ENCODE measurements at places on chromosomes 12 and 14.
A peak's percentile ranks its signal among the peaks of the same experiment; 100 is the strongest.

DNA sequence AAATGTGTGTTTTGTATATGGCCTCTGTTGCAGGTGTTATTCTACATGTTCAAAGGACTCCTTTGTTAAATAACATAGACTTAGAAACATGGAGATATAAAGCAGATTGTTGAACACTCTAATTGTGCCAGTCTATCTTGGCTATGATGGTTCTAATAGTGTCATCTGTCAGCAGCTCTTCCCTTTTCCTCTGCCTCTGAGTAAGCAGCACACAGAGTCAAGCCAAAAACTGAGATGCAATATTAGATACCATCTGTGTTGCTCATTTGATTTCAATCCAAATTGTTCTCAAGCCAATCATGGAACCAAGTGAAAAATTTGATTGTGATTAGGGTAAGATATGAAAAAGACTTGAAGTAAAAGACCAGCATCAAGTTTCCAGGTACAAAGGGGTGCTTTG lies 871.1 kb upstream of the MGAT4C start:
- no peak for DNase-seq

DNA sequence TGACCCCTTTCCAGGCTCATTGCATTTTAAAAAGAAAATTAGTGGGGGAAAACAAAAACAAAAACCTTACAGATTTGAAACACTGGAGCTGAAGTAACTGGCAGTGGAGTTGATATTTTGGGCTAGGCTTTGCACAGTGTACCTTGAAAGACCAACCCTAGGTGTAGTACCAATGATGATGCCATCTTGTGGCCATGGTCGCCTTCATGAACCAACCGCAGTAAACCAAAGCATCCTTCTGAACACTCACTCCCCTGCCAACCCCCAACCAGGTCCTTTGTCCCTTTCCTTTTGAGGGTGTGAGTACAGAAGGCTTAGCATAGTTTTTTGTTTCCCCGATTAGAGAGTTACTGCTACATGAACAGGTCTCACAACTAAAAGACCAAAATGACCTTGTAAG lies 5.9 kb downstream of the TOMM20L start:
- DNase-seq, result no peak

GRCh38 chr12:24349051-24349799 lies 399.8 kb upstream of the SOX5 start:
- no peak for DNase-seq

GRCh38 chr12:120830052-120830940 lies 73.9 kb downstream of the SPPL3 start:
- no peak for DNase-seq

- DNase-seq, result no peak
These were observed 31.6 kb upstream of the BEGAIN start for GRCh38 chr14:100618763-100619320.

DNA sequence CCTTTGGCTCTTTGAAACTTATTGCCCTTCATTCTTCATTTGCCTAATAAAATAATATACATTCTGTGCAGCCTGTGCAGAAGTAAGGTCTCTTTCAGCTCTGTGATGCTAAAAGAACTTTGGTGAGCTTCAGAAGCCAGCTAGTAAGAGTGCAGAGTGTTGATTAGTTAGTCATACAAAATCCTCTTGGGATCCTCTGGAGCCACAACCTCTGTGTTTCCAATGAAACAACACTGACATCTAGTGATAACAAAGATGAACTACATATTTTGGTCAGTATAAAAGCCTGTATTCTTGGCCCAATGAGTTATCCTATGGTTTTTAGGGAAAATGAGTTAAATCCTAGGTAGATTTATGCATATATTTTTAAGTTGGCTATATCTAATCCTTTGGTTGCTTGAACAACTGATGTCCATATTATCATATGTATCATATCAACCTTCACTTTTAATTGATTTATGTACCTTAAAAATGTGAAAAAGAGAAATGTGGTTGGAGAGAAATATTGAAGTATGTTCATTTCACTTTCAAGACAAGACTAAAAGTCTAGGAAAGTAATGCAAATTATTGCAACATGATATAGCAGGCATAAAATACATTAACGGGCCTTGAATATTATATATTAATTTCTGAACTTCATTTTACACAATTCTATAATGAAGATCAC lies 158.4 kb downstream of the KLHL28 start:
- no peak for DNase-seq

DNA sequence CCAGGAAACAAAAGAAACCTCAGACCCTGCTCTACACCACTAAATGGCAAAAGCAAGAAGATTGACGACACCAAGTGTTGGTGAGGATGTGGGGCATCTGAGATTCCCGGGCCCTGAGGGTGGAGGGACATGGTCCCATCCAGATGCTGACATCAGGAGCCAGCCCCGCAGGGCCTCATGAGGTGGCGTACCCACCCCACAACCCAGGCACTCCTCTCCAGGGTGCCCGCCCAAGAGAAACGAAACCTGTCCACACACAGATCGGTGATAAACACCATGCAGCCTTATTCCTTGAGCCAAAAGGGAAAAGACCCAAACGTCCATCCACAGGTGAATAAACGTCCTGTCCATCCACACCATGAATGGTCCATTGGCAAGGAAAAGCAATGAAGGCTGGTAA lies 54.8 kb upstream of the C14orf180 start:
- no peak for DNase-seq

GRCh38 chr12:31019561-31019960 lies 54.1 kb upstream of the DDX11 start:
- no peak for DNase-seq

- DNase-seq, result no peak
These were observed 9.0 kb downstream of the LGALS3 start for GRCh38 chr14:55138091-55138490.

GRCh38 chr12:83920821-83921547 lies 991.6 kb downstream of the SLC6A15 start:
- DNase-seq, result no peak

DNA sequence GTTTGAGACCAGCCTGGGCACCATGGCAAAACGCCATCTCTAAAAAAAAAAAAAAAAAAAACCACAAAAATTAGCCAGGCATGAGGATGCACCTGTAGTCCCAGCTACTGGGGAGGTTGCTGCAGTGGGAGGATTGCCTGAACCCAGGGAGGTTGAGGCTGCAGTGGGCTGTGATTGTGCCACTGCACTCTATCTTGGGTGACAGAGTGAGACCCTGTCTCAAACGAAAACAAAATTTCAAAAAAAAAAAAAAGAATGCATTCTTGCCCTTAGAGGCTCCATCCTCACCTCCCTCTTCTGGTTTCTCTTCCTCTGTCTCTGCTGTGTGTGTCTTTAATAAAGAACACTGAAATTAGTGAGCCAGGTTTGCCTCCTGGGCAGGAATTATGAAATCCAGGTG lies 107.8 kb downstream of the VCPKMT start:
- no peak for DNase-seq

GRCh38 chr14:96511667-96512066 lies 9.5 kb downstream of the PAPOLA start:
- no peak for DNase-seq

GRCh38 chr12:67449591-67450052 lies 180.5 kb downstream of the CAND1 start:
- DNase-seq, result peak; percentile 52

DNA sequence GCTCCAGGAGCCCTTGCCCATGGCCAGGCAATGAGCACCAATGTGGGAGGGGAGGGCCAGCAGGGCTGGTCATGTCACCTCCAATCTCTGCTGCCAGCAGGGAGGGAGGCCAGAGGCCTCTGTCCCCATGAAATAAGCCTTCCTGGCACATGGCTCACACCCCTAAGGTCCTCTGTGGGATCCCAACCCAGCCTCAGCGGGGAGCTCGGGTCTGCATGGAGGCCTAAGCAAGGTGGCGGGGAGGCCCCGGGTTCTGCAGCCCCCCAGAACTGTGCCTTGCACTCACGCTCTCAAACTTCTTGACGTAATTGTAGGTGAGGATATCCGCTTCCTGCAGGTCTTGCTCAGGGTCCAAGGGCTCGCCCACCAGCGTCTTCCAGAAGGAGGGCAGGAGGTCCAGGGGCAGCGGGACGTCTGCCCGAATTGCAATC lies 41.7 kb downstream of the TRAFD1 start:
- DNase-seq, result no peak

GRCh38 chr12:9750276-9751203 lies 10.2 kb downstream of the CD69 start:
- peak; percentile 74 for DNase-seq

GRCh38 chr12:89260841-89261637 lies 91.3 kb downstream of the DUSP6 start:
- DNase-seq, result no peak

GRCh38 chr14:35296545-35296944 lies 4.4 kb downstream of the PSMA6 start:
- DNase-seq, result no peak

GRCh38 chr14:99357151-99357915 lies 85.3 kb upstream of the BCL11B start:
- no peak for DNase-seq

DNA sequence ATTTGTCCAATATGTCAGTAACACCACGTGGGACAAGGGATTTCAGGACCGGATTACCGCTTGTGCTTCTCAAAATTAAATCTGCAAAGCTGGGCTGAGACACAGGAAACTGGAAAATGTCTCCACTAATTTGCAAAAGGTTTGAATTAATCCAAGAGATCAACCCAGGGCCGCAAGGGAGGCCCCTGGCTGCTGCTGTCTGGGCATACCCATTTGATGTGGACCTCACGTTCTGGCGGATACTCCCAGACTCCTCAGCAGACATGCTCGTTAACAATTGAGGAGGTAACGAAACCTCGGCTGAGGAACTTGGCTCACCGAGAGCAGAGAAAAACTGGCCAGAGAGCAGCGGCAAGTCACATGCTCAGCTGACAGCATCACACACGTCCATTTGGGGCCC lies 180.6 kb downstream of the SLC15A4 start:
- DNase-seq, result no peak

DNA sequence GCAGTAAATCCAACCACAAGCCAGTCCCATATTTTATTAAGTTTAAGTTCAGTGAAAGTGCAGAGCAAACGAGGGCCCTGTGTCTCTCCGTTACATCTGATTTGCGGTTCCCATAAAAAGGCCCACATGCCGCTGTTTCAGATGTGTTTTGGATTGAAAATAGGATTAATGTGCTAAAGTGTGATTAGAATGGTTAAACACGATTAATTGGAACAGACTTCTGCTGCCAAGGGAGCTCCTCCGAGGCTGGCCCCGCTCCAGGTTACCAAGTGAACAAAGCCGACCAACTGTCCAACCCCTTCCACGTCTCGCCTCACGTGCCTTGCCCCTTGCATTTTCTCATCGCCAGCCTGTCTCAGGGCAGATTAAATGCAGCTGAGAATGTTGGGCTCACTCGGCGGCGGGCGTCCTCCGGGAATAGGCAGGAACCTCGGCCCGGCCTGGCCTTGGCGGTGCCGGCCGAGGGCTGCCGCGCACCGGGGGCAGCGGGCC lies 166.5 kb upstream of the GSC start:
- DNase-seq, result no peak

DNA sequence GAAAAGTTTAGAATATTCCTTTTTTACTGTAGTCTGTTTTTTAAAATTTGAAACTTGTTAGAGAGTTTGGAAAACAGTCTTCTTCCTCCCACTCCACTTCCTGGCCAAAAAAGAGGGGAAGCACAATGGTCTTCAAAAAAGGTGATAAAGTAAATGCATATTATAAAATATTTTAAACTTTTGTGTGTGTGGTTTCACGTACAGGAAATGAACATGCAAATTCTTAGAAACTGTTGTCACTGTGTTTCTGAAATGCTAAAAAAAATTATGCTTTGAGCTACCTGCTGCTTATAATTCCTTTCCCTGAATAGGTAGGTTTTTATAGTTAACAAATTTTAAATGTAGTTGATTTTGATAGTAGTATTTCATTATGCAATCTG lies 2.9 kb downstream of the FGFR1OP2 start:
- DNase-seq, result no peak

DNA sequence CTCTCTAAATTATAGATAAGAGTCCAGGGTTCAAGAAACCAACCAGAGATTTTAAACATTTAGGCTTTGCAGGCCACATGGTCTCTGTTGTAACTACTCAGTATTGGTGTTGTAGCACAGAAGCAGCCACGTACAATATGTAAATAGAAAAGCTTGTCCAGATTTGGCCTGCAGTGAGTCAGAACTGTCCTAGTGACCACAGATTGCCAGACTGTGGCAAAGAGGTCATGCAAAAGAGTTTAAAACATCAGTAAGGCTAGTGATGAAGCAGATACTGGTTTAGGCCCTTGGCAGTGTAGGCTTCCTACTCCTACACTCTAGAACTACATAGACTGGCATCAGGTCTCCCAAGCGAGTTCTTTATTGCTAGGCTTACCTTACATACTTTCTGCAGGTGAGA lies 117.6 kb upstream of the GARIN6 start:
- DNase-seq, result no peak

- DNase-seq, result no peak
These were observed 498.3 kb downstream of the FOXG1 start for GRCh38 chr14:29264865-29265264.

DNA sequence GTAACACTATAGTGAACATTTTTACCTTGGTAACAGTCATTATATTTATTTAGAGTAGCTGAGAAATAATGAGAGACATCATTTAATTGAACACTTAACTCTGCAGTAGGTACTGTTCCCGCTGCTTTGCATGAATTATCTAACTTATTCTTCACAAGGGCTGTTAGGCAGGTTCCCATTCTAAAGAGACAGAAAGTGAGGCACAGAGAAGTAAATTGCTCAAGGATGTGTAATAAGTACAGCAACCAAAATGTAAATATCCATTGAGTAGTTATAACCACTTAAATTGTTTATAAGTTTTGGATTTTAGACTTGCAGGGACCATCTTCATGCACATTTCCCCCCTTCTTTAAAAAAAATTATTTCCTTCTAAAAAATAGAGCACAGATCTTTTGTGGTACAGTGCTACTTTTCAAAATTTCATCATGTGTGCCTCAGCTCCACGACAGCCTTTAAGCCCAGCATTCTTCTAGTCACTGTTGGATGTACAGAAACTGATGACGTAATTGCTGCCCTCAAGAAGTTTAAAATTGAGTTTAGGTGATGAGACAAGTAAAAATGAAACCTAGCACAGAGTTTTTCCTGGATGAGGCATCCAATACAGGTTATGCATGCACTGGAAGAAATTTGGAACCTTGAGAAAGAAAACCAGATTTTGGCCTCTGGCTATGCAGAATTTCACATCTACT lies 6.0 kb upstream of the MANSC4 start:
- DNase-seq, result no peak

- DNase-seq, result no peak
These were observed 16.8 kb downstream of the SLC25A47 start for GRCh38 chr14:100339766-100340422.

DNA sequence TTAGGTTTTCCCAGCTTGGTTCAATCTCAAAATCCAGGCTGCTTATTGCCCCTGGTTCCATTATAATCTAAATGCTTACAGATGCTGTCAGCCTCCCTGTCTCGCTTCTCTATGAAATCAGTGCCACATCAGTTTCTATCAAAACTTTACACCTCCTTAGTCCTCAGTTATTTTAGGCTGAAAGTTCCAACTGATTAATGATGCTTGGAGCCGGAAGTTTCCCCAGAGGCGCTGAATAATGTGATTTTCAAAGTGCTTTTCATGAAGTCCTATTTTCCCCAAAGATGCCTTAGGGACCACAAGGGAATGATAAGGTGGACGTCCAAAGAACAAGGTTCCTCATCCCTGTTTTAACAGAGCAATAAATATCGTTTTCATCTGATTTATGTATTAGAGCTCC lies 262.4 kb upstream of the RMST start:
- no peak for DNase-seq

GRCh38 chr14:69673104-69673503 lies 61.7 kb downstream of the SUSD6 start:
- DNase-seq, result no peak

Measured in activated T-cell treated with anti-CD3 and anti-CD28 coated beads, Interleukin-2, amount 50 U/mL, for 72 hours (primary cell).